Stimulated activated CD4-positive, alpha-beta T cell treated with anti-CD3 and anti-CD28 coated beads, TNF-alpha, amount 100 ng/mL, for 48 hours (primary cell): ENCODE measurements at places on chromosomes 4 and X.

- DNase-seq, result no peak
These were observed 101.5 kb downstream of the RCHY1 start for GRCh38 chr4:75412746-75413145.

GRCh38 chr4:39975488-39976089, 2.1 kb downstream of the PDS5A start:
- no peak for DNase-seq

- no peak for DNase-seq
These were observed 73.4 kb upstream of the LHFPL1 start for GRCh38 chrX:112753116-112753515.

GRCh38 chrX:96834137-96834536, 49.6 kb upstream of the RPA4 start:
- no peak for DNase-seq

DNA sequence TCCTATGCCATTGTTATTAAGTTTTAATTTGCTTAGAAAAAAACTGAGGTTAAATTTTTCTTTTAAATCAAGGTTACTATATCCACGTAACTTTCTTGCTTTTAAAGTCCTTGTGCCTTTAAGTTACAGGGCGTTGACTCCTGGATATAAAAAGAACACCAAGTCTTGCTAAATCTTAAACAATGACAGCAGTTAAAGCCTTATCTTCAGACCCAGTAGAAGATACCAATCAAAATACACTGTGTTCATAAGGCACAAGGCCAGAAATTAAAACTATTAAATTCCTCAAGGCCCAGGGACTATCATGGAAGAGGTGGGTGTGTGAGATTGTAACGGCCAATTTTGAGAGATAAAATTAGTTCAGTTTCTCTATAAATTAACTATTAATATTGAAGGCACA, 60.4 kb downstream of the PAGE2 start:
- no peak for DNase-seq

DNA sequence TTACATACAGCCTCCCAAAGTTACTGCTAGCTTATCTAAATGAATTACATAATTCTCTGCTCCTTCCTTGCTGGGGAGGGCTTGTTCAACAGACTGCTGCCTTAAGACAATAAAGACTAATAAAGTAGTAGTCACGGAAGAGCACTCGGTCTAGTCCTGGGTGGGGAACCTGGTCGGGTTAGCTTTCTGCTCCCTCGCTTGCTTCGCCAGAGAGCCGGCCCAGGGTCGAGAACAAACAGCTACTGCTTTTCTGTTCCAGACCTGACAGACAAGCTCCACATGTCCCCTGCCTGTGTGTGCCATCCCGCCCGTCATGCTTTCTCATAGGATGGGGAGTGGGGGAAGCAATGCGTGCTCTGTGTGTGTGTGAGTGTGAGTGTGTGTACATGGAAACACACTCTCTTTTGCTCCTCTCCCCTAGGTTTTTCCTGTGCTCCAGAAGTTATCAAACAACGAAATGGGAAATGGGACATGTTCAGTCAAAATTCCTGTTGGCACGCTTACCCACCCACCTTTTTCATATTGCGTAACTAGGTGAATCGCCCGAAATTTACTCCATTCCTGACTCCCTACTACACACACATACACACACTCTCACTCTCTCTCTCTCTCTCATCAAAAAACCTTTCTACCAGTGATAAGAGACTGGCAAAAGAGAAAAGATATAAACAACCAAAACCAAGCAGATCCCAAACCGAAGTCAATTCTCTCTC, 1.3 kb downstream of the NPY1R start:
- no peak for DNase-seq

DNA sequence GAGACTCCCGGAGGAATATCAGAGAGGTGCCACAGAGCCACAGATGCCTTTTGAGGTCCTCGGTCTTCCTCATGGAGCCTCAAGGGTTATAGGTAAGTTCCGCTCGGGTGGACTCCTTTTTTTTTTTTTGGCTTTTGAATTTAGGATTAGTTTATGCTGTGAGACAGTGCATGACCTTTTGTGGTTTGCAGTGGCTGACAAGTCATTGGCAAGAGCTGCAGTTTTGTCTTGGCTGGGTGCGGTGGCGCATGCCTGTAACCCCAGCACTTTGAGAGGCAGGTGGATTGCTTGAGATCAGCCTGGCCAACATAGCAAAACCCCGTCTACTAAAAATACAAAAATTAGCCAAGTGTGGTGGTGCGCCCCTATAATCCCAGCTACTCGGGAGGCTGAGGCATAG, 4.5 kb upstream of the GRSF1 start:
- peak; percentile 15 for DNase-seq

DNA sequence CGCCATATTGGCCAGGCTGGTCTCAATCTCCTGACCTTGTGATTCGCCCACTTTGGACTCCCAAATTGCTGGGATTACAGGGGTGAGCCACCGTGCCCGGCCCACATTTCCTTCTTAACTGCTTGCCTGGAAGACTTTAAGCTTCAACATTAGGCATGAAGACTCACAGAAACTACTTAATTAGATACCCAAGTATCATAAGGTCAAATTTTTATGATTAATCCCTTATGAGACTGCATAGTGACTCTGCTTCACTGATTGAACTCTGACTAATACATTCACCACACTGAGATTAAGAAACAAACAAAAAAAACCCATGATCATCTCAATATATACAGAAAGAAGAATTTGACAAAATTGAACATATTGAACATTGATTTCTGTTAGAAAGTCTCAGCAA, 87.4 kb upstream of the KCTD8 start:
- no peak for DNase-seq

- DNase-seq, result no peak
These were observed 6.0 kb upstream of the SH3TC1 start for GRCh38 chr4:8192748-8193738.

- DNase-seq, result no peak
These were observed 183.4 kb upstream of the FAM241A start for GRCh38 chr4:111961809-111962208.

GRCh38 chr4:85603437-85604336, 128.7 kb downstream of the ARHGAP24 start:
- DNase-seq, result no peak

- no peak for DNase-seq
These were observed 2.0 kb downstream of the TNMD start for GRCh38 chrX:100586747-100587146.

DNA sequence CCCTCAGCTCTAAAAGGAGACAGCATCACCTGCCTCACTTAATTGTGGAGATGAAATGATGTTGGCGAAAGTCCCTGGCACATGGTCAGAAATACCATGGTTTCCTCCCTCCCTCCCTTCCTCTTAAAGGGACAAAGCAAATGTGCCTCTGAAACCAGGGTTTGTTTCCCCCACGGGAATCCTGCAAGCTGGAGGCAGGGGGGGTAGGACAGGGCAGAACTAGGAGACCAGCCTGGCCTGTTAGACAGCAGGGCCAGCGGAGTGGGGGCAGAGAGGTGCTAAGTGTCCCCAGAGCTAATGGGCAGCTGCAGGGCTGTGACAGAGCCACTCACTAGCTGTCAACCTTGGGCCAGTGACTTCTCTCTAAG, 5.7 kb downstream of the RTL5 start:
- no peak for DNase-seq

DNA sequence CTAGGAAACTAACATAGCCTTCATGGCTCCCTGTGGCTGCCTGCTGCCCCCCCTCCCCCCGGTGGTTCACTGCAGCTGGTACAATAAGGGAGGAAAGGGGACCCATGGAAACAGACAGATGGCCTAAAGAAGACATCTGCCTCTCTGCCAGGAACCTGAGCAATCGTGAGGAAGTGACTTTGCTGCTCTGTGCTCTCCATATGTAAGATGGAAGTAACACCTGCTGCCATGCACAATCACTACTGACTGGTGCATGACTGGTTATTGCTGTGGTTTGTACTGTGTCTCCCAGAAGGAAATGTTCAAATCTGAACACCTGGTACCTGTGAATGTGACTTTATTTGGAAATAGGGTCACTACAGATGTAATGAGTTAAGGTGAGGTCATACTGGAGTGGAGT, 43.6 kb downstream of the CD99L2 start:
- no peak for DNase-seq

DNA sequence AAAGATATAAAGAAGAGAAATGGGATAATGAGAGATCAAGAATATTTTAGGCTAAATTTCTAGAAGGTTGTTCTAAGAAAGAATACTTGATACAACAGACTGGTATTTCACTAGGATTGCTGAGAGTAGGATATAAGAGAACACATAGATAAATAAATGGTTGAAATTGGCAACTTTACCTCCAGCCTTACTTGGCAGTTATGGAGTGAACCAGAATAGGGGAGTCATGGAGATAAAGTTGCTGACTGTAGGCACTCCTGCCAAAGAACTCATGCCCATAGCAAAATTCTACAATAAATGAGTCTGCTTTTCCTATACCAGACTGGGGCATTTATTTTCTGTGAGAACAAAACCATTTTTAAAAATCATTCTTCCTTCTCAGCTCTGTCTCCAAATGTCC, 26.4 kb upstream of the MMRN1 start:
- no peak for DNase-seq

DNA sequence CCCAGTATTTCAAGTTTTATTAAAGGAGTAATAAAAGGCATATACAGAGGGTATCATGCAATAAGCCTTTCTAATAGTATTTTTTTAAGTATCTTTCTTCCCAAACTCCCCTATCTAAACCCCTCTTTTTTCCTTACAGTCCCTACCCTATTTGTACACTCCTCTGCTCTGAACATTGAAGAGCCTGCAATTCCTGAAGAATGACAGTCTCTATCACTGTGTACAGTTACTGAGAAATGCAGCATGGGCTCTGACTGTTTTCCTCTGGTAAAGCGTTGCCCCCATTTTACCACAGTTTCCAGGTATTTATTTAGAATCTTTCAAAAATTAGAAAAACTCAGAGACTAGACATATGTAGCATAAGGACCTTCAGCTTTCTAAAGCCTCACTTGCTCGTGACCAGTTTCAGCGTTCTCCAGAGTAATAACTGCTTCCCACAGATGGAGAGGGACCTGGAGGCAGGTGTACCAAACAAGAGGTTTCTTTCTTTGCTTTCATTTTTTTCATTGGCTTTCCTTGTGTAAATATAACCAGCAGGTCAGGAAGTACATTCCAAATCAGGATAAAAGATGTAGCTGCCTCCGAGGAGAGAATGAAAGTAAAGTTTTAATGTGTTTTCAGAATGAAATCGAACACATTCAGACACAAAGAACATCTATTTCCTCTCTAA, 230.8 kb downstream of the CFAP299 start:
- no peak for DNase-seq

DNA sequence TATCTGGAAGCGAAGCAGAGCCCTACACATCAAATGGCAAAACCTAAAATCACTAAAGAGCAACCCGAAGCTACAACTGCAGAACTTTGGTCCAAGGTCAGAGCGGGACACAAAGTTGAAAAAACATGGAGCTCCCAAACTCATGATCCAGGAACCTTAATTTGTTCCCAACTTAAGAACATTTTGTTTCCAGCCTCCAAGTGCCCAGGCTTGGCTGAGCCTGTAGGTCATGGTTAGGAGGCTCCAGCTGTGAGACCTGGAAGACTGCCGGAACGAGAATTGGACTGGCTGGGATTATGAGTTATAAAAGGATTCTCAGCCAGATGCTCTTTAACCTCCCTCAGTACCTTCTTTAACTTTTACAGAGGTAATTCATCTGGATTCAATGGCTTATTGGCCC, 349.1 kb upstream of the DDX53 start:
- DNase-seq, result no peak

- DNase-seq, result no peak
These were observed 230.1 kb downstream of the HS6ST2 start for GRCh38 chrX:132728296-132728695.

- no peak for DNase-seq
These were observed 74.4 kb downstream of the SORCS2 start for GRCh38 chr4:7266525-7267292.

DNA sequence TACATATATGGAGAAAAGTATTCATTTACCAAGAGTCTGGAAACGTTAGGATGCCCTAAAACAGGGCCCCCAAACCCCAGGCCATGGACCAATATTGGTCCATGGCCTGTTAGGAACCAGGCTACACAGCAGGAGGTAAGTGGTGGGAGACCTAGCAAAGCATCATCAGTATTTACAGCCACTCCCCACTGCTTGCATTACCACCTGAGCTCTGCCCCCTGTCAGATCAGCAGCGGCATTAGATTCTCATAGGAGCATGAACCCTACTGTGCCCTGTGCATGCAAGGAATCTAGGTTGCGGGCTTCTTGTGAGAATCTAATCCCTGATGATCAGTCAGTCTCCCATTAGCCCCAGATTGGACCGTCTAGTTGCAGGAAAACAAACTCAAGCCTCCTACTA, 62.3 kb downstream of the USP38 start:
- no peak for DNase-seq

DNA sequence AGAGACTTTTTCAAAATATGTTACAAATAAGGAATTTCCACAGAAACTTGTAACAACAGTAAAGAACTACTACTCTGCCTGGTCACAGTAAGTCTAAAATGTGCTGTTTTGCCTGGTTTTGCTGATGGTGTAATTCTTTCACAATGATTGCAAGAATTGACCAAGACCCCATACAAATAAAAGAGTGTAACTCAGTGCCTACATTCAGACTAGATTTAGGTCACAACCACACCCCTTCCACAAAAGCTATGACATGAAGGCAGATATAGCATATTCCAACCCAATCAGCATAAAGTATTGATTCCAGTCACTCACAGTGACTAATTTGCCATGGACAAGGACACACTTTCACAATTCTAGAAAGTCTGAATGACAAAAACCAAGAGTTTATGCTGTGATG, 53.7 kb upstream of the TMPRSS11F start:
- no peak for DNase-seq

DNA sequence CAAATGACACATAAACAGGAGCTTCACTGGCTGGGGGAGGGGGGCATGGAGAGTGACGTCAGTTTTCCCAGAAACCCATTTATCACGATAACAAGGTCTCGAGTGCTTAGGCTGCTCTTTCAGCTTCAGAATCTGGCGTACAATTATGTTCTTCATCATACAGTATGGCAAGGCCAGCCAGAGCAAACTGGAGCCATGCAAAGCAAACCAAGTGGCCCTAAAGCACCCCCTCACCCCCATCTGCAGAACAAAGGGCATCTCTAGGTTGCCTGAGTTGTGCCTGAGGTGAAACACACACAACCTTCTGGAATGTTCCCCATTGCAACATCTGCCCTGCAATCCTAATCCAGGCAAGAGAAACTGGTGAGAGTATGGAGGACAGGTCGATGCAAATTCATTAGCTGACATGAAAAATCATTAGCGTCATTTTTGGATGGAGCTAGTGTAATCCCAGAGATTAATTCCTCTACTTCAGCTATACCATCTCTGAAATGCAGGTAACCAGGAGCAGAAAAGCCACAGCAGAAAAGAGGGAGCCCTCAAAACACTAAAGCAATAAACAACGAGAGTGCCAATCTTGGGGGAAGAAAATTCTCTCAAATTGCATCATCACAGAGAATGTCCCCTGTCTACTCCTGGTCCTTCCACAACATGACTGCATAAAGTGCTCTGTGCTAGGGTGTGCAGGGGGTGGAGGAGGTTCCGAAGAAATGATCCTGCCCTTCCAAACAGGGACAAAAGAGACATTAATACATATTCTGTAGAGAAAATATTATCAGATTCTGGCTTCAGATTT, 1.8 kb downstream of the SEPTIN6 start:
- DNase-seq, result peak; percentile 71

- DNase-seq, result no peak
These were observed 57.4 kb upstream of the SORBS2 start for GRCh38 chr4:185869427-185869826.
